ENCODE measurements at places on chromosomes 5 and 9.

- DNase-seq = no peak
Observed at GRCh38 chr5:17709011-17709710, 74.9 kb downstream of the TAF11L14 start.

GRCh38 chr5:39775086-39775796, 350.5 kb upstream of the DAB2 start:
- DNase-seq = no peak

GRCh38 chr9:71393005-71393404, 271.6 kb upstream of the TRPM3 start:
- no peak for DNase-seq

GRCh38 chr5:35177783-35178182, 52.5 kb downstream of the PRLR start:
- DNase-seq = no peak

DNA sequence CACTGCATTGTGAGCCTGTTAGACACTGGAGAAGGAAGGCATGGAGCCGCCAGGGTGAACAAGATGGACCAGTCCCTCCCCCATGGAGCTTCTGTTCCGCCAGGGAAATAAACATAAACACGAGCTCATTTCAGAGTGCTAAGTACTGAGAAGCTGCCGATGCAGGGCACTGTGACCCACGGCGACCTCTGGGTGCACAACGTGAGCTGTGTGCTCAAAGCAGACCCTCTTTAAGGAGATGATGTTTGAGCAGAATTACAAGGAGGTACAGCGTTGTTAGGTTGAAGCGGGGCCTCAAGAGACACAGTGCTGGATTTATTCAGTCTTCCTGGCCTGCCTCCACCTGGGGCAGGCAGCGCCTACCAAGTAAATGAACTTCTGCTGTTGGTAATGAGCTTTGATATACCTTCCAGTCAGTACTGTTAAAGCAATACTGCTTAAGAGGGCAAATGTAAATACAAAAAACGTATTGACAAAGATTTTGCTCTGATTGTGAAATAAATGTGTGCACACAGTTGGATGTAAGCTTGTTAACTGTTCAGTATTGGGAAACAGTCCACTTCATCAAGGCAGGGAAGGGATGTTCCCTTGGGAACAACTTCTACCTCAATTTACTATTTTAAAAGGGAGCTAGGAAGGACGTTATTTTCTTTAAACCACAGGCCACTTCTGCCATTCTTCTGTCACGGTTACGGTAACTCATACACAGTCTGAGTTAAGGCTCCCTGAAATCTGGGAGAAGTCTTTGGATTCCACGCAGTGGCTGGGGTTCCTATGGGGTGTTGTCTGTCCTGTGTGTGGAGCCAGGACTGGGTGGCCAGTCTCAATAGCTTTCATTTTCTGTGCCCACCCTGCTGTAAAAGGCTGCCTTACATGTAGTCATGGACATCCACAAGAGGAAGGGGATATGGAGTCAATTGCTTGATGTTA, 48.9 kb upstream of the DMRT1 start:
- DNase-seq = no peak

- DNase-seq = no peak
Observed at GRCh38 chr9:2270565-2270964, 255.4 kb downstream of the SMARCA2 start.

DNA sequence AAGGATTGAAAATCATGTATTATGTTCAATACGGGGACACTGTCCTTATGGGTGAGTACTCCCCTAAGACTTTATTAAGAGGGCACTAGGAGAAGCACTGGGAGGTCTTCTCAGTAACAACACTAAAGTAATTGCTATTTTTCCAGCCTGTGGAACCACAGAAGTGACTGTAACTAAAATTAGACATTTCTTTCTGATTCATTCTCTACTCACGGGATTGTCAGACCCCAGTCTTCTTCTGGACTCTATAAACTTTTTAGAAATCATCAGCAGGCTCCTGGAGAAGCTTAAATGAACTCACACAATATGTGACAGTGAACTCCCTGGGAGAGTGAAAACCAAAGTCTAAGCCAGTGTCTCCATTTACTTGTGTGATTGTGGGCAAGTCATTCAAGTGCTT, 14.5 kb downstream of the TLR4 start:
- no peak for DNase-seq

DNA sequence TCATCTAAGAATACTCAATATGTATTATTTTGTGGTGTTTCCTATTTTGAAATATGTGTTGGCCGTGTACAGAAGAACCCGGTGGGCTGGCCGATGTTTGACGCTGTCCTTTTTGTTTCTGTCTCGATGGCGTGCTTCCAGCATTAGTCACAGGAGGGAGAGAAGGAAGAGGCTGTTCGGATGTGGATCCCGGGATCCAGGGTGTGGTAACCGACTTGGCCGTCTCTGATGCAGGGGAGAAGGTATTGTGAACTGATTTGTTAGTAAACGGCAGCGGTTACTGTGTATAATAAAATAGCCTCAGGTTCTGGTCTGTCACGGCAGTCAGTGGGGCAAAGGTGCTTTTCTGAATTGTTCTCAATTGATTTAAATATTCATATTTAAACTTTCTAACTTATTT, 275.0 kb downstream of the ARHGEF28 start:
- DNase-seq = no peak

DNA sequence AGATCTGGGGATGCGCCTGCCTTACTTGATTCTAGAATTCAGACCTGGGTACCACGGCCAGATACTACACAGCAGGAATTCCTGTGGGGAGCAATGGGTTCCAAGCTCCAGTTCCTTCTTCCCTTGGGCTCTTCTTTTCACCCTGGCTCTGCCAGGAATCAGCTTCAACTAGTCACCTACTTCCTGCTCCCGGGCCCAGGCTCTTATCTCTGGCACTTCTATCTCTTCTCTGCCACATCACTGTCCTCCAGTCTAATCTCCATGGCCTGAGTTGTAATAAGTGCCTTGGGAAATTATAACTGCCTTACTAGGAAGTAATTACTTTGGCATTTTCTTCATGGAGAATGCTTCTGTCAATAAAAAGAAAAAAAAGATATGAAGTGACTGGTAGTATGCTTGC, 26.2 kb upstream of the SERINC5 start:
- no peak for DNase-seq

DNA sequence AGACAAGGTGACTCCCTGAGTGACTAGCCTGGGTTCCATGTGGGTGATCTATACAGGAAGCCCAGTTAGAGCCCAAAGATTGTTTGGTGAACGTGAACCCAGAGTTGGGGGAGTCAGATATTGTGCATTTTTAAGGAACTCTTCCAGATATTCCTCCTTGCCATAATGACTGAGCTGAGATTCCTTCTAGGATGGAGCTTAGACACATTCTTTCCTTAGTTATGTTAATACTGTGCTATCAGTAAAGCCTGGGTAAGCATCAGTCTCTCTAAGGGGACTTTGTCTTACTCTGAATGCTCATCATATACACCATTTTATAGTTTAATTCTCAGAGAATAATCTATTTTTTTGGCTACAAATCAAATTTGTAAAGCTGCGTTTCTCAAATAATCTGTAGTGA, 68.1 kb downstream of the FOXB2 start:
- DNase-seq = no peak

DNA sequence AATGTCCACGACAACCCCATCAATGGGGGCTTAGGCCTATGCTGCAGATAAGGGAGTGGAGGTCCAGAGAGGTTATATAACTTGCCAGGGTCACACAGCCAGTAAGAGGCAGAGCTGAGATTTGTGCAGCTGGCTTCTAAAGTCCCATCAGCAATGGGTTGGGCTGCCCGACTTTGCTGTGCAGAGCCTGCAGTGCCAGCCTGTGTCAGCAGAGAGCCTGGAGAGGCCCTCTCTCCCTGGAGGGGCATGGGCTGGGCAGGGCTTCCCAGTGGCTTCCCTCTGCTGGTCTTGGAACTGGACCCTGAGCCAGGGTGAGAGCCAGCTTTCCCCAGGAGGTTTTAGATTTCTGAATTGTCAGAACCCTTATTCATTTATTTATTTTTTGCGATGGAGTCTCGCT, 77.2 kb upstream of the RAPGEF1 start:
- DNase-seq = no peak

DNA sequence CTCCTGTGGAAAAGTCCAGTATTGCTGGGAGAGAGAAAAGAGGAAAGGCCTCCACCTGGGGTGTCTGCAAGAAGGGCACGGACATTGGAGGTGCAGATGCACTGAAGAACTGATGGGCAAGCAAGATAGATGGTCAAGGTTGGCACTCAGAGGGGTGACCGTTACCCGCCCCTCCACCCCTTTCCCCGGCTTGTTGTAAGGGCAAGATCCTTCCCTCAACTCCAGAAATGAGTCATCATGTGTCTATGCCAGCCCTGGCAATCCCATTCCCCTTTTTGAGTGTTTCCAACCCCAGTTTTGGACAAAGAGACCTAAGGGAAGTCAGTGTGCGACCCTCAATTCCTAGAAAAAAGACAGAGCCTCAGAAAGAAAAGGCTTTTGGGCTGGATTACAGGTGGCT, 34.9 kb upstream of the ATP6V1G1 start:
- no peak for DNase-seq

- DNase-seq = no peak
Observed at GRCh38 chr5:118844351-118844750, 144.0 kb downstream of the DTWD2 start.

DNA sequence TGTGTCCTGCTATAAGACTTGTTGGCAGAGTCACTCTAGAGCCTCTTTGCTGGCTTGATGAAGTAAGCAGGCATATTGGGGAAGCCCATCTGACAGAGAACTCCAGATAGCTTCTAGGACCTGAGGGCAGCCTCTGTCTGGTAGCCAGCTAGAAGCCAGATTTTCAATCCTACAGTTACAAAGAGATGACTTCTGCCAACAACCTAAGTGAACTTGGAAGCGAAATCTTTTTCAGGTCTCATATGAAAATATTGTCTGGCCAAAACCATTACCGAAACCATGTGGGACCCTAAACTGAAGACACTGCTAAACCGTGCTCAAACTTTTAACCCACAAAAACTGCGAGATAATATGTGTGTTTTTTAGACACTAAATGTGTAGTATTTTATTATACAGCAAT, 140.9 kb downstream of the MRPS30 start:
- DNase-seq = no peak

DNA sequence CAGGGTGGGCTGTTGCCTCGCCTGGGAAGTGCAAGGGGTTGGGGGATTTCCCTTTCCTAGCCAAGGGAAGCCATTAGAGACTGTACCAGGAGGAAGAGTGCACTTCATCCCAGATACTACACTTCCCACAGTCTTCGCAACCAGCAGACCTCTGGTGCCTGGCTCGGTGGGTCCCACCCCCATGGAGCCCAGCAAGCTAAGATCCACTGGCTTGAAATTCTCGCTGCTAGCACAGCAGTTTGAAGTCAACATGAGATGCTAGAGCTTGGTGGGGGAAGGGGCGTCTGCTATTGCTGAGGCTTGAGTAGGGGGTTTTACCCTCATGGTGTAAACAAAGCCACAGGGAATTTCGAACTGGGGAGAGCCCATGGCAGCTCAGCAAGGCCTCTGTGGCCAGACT, 586.4 kb downstream of the HTR1A start:
- DNase-seq = no peak

GRCh38 chr9:133667759-133668450, 31.7 kb downstream of the DBH start:
- no peak for DNase-seq

- no peak for DNase-seq
Observed at GRCh38 chr5:44051591-44051990, 337.6 kb downstream of the FGF10 start.

DNA sequence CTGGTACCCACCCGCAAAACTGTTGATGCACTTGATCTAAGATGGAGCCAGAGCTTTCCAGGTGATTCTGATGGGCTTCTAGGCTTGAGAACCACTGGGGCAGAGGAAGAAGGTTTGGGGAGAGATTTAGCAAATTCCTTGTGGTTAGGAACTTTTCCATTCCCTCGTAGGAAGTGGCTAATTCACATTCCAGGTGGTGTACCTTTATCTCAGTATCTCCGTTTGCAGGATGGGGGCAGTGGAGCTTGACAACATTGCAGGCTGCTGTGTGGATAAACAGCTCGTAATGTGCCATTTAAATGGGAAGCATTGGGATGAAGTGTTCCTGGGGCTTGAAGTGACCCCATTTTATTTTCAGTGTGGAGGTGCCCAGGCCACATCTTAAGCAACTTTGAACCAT, 172.9 kb upstream of the IL12B start:
- DNase-seq = no peak

DNA sequence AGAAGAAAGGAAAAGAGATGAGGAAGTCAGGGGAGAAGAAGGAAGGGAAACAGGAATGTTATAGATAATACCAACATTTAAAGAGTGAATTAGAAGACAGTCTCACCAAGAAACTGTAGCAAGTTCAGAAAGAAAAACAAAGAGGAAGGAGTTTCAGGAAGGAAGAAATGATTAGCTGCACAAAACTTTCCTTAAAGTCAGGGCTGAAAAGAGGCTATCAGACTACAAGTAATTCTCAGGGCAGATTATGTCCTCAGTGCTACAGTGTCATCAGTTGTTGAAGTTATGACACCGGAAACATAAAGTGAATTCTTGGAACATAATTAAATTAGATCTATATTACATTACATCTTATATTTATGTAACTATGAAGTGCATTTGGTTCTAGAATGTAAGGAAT, 226.9 kb downstream of the ARRDC3 start:
- no peak for DNase-seq

- DNase-seq = peak; percentile 43
Observed at GRCh38 chr9:128818839-128819715, 777 bp downstream of the ENDOG start.

DNA sequence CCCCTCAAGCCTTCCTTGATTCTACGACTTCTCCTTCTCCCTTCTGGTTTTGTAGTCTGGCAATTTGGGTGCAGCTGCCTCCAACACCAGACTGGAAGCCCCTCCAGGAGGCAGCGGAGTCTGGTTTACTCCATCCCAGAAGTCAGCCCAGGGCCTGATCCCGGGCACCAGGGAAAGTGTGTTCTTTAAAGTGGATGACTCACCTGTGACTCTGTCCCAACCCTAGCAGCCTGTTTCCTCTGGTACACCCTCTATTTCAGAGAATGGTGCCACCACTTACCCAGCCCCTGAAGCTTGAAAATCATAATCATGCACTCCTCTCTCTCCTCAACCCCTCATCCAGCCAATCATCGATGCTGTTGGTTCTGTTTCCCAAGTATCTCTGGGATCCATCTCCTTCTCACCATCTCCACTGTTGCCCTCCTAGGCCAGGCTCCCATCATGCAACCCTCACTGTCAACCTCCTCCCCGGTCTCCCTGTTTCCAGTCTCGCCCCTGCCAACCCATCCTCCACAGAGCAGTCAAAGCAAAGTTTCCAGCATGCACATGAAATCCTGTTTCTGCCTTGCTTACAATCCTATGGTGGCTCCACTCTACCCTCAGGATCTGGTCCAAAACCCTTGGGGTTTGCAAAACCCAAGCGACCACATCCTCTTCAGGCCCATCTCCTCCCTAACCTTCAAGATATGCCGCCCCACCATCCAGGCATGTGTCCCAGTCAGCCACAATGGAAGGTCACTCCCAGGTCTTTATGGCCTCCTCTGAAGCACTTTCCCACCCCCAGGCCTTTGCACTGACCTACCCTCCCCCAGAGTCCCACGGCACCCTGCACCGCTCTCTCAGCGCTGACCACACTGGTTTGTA, 10.5 kb downstream of the LHX6 start:
- DNase-seq = no peak

DNA sequence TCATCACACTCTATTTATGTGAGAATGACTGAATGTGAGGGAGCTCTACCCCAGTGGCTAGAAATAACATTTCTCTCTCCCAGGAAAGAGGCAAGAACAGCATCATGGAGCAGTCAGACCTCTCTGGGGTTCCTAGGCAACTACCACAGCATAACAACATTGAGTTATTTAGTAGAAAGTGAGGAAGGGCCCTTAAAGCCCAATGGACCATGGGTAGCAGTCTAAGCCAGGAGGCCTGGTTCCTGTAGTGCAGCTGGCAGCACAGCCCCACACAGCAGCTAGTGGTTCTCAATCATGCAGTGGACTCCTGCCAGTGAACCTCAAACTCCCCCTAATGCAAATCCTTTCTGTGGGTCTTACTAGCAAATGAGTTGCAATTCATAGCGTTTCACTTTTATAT, 55.3 kb downstream of the SPEF2 start:
- no peak for DNase-seq

All from stimulated activated CD4-positive, alpha-beta T cell treated with anti-CD3 and anti-CD28 coated beads, Interleukin-12 subunit alpha, Interleukin-12 subunit beta, amount 100 ng/mL, for 4 hours (primary cell).